ENCODE measurements at places on chromosomes 4 and X.

DNA sequence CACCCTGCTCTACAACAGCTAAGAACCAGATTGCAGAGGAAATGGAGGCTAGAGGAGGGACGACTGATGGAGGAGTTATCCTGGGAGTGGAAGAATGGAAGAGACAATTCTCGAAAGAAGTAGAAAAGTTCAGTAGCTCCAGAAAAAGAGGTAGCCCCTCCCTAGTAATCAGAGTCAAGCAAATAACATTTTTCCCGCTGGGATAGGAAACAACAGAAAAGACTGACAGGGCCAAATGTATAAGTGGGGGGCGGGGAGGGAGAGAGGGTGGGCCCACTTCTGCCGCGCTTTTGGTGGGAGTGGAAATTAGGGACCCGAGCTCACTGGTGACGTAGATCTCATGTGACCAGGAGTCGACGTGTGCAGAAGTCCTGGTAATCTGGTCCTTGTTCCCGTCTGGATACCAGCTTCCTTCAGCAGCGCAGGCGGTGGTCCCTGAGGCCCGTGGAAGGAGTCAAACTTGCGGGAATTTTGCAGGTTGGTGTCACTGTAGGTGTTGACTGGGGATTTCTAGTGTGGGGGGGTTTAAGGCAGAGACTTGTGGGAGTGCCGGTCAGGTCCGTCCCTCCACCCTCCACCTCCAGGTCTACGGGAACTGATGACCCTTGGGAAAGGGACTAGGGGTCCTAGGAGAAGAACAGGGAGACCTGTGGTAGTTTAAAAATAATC, at the start of gene TCEAL9:
Gene TCEAL9 (plus strand): TSS at position 377 of the 669 bp plus-strand sequence. CDS start 1,179 bp downstream, outside the sequence.
- no peak for DNase-seq

- DNase-seq = no peak
Observed at GRCh38 chr4:140945106-140945505, 188.2 kb downstream of the RNF150 start.

GRCh38 chrX:1416965-1417760, 25.2 kb upstream of the SLC25A6 start:
- DNase-seq = no peak

GRCh38 chr4:139523076-139523475, 32.9 kb downstream of the SETD7 start:
- DNase-seq = no peak

- no peak for DNase-seq
Observed at GRCh38 chr4:169338241-169338640, 67.5 kb upstream of the SH3RF1 start.

DNA sequence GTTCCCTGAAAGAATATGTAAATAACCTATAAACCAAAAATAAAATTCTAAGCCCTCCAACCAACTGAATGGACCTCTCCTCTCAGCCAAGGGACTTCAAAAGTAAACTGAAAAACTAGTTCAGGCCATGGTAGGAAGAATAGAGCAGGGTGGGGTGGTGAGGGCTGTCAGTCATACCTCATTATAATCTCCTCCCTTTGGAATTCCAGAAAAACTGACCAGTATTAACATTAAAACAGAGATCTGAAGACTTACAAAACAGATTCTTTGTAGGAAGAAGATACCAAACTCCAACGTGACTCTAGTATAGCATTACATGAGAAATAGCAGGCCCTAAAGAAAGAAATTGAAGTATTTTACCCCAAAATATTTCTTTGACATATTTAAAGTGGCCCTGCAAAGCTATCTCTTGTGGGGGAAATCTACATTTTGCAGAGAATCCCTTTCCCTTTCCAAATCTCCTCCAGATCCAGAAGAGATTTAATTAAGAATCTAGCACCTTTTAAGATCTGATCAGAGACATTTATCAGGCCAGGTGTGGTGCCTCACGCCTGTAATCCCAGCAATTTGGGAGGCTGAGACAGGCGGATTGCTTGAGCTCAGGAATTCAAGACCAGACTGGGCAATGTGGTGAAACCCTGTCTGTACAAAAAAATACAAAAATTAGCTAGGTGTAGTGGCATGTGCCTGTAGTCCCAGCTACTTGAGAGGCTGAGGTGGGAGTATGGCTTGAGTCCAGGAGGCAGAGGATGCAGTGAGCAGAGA, 15.1 kb downstream of the TBC1D9 start:
- DNase-seq = no peak

DNA sequence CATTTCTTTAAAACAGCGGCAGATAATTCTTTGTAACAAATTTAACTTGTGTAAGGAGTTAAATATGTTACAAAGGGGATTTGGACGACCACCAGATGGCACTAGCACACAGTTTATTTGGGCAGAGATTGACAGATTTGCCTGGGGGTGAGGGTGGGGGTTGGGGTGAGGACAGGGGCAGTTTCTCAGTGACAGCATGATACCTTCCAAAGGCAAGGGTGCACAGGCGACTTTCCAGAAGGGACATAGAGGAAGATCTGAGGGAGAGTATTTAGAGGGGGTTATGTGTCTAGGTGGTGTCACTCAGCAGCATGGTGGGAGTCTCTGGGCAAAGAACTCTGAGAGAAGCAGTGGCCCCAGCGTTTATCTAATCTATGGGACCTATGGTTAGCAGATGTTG, 9.6 kb upstream of the TMA16 start:
- DNase-seq = peak; percentile 49

- peak; percentile 41 for DNase-seq
Observed at GRCh38 chr4:112318239-112319142, 21.3 kb downstream of the ALPK1 start.

GRCh38 chrX:51155157-51155556, 177.5 kb upstream of the NUDT10 start:
- DNase-seq = peak; percentile 23

DNA sequence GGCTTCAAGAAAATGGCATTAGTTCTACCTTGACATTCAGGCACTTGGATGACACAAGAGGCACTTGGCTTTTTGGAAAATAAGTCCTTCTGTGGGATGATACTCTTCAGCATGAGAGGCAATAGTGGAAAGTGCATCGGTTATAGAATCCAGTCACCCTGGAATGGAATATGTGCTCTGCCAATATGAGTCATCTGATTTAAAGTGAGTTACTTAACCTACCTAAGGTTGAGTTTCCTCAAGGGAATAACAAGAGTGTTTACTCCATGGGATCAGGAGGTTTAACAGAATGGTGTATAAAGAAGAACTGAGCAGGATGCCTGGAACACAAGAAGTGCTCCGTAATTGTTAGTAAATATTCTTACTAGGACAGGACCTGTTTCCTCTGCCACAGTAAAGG, 10.7 kb downstream of the SLC39A8 start:
- DNase-seq = no peak

DNA sequence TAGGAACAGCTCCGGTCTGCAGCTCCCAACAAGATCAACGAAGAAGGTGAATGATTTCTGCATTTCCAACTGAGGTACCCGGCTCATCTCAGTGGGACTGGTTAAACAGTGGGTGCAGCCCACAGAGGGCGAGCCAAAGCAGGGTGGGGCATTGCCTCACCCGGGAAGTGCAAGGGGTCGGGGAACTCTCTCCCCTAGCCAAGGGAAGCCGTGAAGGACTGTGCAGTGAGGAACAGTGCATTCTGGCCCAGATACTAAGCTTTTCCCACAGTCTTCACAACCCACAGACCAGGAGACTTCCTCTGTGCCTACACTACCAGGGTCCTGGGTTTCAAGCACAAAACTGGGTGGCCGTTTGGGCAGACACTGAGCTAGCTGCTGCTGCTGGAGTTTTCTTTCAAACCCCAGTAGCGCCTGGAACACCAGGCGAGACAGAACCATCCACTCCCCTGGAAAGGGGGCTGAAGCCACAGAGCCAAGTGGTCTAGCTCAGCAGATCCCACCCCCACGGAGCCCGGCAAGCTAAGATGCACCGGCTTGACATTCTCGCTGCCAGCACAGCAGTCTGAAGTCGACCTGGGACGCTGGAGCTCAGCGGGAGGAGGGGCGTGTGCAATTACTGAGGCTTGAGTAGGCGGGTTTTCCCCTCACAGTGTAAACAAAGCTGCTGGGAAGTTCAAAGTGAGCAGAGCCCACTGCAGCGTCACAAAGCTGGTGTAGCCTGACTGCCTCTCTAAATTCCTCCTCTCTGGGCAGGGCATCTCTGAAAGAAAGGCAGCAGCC, 84.6 kb downstream of the THOC2 start:
- no peak for DNase-seq

DNA sequence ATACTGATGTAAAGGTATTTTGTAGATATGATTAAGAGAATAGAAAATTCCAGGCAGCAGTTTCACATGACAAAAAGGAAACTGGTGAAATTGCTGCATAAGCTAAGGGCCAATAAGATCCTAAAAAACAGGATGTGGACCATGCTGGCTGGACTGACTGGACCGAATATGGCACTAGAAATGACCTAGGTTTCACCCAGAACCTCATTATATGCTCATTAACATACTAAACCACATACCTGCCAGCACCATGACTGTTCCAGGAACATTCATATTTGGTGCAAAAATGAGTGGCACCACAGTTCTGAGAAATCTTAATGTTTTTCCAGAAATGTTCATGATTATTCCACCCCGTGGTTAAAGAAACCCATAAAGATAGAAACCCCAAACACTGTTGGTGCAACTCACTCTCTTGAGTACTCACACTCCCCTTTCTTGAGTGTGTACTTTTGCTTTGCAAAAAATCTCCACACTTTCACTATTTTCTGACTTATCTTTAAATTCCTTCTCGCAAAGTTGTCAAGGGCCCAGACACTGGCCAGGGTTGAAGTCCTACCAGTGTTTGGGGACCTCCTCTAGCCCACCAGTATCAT, 74.0 kb downstream of the FANCB start:
- DNase-seq = peak; percentile 43

- no peak for DNase-seq
Observed at GRCh38 chr4:87118826-87119225, 101.6 kb downstream of the KLHL8 start.

- DNase-seq = no peak
Observed at GRCh38 chr4:74624351-74625151, 169.8 kb downstream of the BTC start.

GRCh38 chrX:119427024-119427794, 28.1 kb downstream of the SLC25A43 start:
- DNase-seq = no peak

DNA sequence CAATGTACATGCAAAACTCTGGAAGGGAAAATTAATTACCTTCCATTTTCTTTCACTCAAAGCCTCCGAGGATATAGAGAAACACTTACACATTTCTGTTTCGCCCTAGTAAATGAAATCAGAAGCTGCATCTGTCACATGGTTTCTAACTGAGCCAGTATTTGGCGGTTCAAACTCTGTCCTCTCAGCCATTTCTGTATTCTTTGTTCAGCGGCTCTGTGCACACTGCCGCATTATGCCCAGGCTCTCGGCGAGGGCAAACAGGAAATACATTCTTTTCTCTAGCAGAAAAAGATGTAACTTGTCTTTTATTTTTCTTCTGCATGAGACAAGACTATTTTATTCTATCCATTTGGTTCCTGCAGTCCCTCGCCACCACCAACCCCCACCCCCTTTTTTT, 71.4 kb upstream of the GPM6B start:
- DNase-seq = no peak

- DNase-seq = no peak
Observed at GRCh38 chrX:152899874-152900719, 2.2 kb downstream of the ZNF185 start.

DNA sequence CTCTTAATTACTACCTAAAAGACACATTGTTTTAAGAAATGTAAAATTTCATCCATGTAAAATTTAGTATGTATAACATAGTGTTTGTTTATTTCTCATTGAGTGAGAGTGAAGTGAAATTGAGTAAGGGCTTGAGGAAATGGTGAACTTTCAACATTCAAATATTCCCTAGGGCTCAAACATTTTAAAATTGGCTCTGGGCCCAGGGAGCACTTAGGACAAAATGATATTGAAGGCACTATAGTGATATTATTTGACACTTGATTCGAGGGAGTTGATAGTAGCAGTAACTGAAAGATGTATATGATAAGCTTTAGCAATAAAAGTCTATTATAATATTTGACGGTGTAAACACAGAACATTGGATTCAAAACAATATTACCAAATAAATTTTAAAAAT, 1244.0 kb upstream of the TENM3 start:
- DNase-seq = no peak

GRCh38 chr4:119627267-119628255, 1.0 kb downstream of the PDE5A start:
- DNase-seq = peak; percentile 46

DNA sequence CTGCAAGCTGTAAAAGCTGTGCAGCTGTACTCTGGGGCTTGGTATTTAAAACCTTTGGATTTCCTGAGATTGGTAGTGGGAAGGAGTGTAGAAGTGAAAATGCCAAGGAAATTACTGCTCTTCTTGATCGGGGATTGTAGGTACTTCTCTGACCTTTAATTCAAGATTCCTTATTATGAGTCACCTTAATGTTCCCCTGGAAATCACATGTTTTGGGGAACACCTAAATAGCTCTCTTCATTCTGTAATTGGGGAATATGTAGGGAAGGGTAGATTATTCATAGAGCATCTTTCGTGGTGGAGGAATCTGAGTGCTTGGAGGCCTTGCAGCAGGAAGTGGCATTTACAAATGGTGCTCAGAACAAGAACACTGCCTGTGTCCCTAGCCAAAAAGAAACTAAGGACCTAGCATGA, 137.8 kb downstream of the UCHL1 start:
- no peak for DNase-seq

- no peak for DNase-seq
Observed at GRCh38 chrX:119654112-119654531, 38.8 kb downstream of the SEPTIN6 start.

DNA sequence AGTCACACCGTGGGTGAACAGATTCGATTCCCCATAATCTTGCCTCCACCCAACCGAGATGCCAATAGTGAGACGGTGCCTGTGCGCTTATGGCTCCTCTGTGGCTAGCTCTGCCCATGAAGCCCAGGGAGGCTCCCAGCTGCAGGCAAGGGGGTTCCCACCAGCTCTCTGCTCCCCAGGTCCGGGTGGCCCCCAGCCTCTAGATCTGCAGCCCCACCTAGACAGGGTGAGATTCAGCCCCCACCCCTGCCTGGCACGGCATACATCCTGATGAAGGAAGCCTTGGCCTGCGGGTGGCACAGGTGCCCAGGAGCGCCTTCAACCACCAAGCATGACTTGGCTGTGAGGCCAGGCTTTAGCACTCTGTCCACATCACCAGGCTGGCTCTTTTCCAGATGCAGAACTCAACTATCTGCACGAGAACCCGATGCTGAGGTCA, 40.6 kb downstream of the WDR1 start:
- DNase-seq = no peak

GRCh38 chrX:24259544-24260240, 54.2 kb downstream of the SUPT20HL2 start:
- peak; percentile 45 for DNase-seq

DNA sequence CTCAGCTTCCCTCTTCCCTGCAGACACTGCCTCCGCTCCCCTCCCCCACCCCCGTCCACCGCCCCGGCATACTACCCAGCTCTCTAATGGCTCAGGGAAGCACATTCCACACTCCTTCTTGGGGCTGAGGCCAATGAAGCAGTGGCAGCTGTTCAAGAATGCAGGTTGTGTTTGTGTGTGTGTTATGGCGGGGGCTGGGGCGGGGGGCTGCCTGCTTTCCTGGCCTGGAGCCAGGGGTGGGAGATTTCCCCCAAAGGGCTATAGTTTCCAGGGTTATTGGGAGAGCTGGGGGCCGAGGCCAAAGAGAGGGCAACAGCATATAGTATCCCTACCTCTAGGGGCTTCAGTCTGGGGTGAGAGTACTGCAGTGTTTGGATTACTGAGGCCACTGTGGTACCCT, 149.4 kb downstream of the EFNB1 start:
- no peak for DNase-seq

GRCh38 chr4:53196882-53197771, 168.7 kb downstream of the SCFD2 start:
- DNase-seq = peak; percentile 61

- no peak for DNase-seq
Observed at GRCh38 chr4:132557660-132558059, 591.4 kb upstream of the PCDH10 start.

Data from activated CD4-positive, alpha-beta T cell treated with anti-CD3 and anti-CD28 coated beads, Interleukin-2, amount 50 U/mL, for 16 hours (primary cell).